NCI-H187 treated with DMSO at 0.1 percent for 48 hours (cell line): ENCODE measurements at places on chromosomes 3 and 15.

DNA sequence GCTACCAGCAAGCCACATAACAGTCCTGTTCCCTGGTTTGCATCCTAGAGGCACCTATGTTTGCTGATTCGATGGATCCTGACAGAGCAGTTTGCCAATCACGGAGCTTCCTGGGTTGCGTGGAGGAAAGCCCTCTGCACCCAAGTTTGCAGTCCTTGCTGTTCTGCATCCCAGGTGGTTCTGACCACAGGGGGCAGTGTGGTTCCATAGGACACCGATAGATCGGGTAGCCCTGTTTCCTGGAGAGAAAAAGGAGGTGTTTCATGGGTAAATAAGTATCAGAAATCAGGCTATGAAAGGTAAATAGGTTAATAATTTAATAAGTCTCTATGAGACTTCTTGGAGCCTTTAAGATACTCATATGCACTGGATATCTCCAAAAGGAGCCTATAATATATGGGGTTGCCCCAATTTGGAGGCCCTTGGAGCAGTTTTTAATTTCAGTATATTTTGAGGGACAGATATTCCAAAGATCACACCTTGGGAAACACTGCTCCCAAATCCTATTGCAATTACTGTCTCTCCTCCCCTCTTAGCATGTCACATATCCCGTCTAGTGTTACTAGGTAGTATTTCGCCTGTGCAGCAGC is 194.6 kb upstream of the TPM1 start:
- no peak for DNase-seq

GRCh38 chr3:46012246-46012645 is 15.0 kb downstream of the XCR1 start:
- no peak for DNase-seq

- no peak for DNase-seq
Measured at GRCh38 chr3:100210772-100211135, 50.0 kb upstream of the TBC1D23 start.

GRCh38 chr3:136120373-136121348 is 75.5 kb downstream of the MSL2 start:
- DNase-seq, result no peak

- DNase-seq, result no peak
Measured at GRCh38 chr3:183754052-183754451, 56.5 kb downstream of the YEATS2 start.

DNA sequence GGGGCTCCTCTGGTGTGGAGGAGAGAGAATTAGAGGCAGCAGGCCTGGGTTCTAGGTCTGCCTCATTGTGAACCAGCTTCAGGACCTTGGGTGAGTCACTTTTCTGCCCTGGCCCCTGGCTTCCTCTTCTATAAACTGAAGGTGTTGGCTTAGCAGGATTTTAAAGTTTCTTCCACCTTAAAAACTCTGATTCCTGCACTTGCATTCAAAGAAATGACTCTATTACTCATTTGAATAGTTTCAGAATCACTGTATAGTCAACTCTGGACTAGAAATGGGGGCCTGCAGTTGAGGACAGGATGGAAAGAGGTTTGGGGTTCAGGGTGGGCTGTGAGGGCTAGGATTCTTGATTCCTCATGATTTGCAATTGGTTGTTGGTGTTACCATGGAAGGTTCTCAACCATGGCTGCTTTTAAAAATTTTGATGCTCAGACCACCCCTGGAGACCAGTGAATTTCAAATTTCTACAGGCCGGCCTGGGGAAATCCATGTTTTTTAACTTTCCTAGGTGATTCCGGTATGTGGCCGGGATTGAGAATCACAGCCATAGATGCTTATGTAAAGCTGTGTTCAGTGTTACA is 19.9 kb downstream of the SMAD3 start:
- DNase-seq, result no peak

- DNase-seq, result no peak
Measured at GRCh38 chr15:95995375-95996168, 334.9 kb upstream of the NR2F2 start.

DNA sequence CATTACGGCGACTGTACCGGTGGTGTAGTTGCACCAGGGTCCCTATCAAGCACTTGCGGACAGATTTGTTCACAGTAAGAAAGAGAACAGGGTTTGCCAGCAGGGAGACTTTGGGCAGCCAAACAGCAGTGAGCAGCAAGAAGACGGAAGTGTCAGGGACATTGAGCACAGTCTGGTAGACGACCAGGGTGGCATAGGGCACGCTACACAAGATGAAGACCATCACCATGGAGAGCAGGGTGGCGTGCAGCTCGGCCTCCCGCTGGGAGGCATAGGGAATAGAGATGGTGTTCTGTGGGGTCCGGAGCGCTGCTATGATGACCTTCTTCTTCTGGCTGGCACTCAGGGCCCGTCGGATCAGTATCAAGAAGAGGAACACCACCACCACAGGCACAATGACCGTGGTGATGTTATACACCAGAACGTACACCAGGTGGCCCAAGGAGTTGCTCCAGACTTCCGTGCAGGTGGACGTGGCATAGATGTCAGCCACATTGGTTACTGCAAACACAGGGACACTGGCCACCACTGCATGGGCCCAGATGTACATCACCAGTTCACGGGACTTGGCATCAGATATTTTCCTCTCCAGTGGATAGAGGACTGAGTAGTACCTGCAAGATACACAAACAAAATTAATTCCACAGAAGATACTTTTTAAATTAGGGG is 19.1 kb upstream of the FSIP1 start:
- DNase-seq, result no peak

DNA sequence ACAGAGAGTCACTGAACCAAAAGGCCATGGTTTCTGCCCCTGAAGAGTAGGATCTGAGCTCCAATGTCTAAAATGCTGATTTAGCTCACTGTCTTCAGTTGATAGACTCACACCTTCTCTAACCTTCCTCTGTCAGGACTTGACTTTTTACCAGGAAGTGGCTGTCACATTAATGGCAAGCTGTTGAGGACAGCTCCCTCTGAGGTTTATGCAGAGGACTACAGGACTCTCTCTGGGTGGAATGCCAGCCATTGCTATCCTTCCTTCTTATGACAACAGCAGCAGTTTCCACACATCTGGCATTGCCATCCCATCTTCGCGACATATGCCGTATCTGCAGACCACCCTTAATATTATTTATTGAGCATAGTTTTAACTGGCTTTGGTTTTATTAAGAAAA is 103.8 kb upstream of the PRICKLE2 start:
- DNase-seq, result no peak

DNA sequence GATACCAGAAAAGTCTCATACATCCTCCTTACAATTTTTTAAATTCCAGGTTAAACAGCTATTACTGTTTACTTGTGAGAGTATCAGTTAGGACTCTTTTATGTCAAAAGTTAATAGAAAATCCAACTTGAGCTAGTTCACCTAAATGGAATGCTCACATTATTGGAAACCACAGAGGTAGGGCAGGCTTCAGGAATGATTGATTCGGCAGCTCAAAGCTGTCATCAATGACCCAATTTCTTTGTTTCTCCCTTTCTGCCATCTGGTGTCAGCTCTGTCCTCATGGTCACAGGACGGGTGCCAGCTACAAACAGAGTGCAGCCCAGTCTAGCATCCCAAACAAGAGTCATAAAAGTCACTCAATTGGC is 32.2 kb downstream of the CFAP20DC start:
- no peak for DNase-seq

GRCh38 chr3:160763073-160763472 is 7.0 kb downstream of the PPM1L start:
- DNase-seq, result no peak

- DNase-seq, result no peak
Measured at GRCh38 chr3:133663569-133664313, 2.0 kb upstream of the TOPBP1 start.

DNA sequence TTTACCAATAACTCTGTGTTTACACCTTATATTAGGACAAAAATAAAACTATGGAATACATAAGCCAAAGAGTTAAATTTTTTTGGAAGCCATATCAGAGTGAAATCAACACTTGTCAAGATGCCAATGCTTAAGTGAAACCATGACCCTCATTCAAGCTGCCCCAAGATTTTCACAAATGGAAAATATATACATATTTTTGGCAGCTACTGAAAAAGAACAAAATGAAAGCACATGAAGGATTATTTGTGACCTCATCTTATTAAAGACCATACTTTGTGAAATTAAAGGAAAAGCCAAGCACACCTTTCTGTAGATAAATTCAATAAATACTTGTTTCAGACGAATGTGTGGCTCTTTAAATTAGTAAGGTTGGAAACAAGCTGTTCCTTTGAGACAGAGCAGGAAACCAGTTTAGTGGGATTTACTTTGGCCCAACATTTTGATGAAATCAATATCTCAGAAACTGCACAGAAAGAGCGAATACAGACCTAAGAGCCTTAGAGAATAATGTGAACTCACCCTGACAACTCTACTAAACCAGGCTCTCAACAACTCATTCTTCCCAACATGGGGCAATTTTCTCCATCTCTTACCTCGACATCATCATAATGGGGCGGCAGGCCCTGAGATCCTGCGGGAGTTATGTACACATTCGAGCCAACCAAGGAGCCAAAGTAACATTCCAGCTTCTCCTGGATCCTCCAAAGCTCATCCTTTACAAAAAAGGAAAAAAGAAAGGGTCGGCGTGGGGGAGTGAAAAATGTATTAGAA is 11.1 kb downstream of the RIOX2 start:
- no peak for DNase-seq

DNA sequence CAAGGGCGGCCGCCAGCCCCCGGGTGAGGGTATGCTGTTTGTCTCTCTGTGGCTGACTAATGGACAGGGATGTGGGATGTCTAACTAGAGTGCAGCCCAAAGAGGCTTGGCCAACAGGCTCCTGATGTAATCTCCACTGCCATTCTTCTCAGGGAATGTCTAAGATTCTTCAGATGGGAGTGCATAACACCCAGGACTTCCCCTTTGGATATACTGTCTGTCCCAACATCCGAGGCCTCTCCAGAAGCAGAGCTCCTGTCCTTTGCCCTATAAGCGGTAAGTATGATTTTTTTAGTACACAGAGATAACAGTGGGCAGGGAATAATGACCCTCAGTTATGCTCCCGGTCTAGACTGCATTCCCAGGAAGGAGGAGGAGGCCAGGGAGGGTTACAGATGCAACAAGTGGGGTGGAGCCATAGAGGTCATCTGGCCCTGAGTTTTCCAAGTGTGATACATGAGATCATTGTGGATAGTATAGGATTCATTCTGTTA is 62.5 kb upstream of the SLCO2A1 start:
- no peak for DNase-seq

DNA sequence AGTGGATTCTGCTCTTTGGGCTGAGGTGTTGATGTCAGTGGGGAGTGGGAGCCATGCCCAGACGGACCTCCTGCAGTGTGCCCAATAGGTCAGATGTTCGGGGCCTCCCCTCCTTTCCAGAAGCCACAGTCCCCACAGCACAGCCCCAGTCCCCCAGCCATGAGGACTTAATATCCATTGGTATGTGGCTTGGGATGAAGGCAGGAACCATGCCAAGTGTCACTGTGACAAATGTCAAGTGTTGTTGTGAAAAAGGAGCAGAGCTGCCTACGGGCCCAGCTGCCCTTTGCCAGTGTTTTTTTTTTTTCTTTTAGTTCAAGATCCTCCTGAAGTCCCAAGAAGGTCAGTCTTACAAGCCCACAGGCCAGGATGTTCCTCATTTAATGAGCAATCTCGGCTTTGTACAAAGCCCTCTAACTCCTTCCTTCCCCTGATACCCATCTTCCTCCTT is 12.2 kb downstream of the SEMA3G start:
- no peak for DNase-seq

- DNase-seq, result no peak
Measured at GRCh38 chr15:100787567-100788417, 91.8 kb upstream of the ALDH1A3 start.

- no peak for DNase-seq
Measured at GRCh38 chr15:78633348-78633747, 7.7 kb downstream of the CHRNB4 start.

DNA sequence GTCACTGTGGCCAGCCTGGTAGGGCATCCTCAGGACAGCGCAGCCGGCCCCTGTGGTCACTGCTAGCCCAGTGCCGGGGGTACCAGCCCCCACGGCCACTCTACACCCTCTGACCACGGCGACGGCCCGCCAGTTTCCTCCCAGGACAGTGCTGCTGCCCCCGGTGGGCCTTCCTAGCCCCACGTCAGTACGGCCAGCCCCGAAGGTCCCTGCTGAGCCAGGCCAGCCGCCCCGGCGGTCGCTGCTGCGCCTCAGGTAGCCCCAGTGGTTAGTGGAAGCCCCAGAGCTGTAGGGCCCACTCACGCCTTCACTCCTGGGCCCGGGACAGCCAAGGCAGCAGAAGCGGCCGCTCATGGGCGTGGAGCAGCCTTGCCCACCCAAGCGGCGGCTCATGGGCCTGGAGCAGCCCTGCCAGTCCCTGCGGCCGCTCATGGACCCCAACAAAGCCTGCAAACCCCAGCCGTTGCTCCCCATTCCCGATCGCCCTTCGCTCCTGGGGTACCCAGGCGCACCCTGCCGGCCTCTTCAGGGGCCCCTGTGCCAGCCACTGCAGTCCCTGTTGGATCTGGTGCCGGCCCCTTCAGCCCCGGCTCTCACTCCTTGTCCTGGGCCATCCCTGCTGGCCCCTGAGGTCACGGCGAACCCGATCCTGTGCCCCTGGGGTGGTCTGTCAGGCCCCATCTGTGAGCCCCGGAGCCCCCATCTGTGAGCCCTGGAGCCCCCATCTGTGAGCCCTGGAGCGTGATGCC is 9.5 kb upstream of the ROPN1B start:
- no peak for DNase-seq

GRCh38 chr15:99326235-99326634 is 75.0 kb downstream of the LRRC28 start:
- no peak for DNase-seq

DNA sequence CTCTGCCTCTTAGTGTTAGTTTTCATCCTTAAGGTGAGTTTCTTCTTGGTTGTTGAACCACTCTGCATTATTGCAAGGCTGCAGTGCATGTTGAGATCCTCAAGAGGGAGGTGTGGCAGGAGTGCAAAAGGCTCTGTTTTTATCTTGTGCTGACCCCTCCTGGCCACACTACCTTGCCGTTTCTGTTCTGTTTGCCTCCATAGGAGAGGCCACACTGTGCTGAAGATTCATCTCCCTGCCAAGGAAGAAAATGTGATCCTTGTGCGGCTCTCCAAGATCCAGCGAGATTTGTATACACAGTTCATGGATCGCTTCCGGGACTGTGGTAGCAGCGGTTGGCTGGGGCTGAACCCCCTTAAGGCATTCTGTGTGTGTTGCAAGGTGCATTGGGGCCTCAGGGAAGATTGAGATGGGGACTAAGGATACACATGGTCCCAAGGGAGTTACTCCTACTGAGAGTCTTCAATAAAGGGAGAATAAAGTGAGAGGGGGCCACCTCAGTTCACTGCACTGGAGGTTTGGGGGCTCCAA is 33.0 kb upstream of the TEX264 start:
- no peak for DNase-seq

- no peak for DNase-seq
Measured at GRCh38 chr3:14234251-14235002, 55.8 kb downstream of the LSM3 start.

- DNase-seq, result no peak
Measured at GRCh38 chr3:29649815-29650547, 369.1 kb downstream of the RBMS3 start.
